HT-29 (cell line): ENCODE measurements at places on chromosomes 5 and 9. TPM values are rescaled to one million over a fixed set of nuclear protein-coding genes. Genes with fewer than 3 reads are reported as not detected.

The PCDHGA11 gene
- 0.13 and 0.64 TPM in 2 replicates for total RNA-seq

GRCh38 chr5:123907349-123907748 lies 395.4 kb downstream of the CSNK1G3 start:
- no peak for DNase-seq

The BRD9 gene
- 87.6 and 111 TPM in 2 replicates for total RNA-seq

DNA sequence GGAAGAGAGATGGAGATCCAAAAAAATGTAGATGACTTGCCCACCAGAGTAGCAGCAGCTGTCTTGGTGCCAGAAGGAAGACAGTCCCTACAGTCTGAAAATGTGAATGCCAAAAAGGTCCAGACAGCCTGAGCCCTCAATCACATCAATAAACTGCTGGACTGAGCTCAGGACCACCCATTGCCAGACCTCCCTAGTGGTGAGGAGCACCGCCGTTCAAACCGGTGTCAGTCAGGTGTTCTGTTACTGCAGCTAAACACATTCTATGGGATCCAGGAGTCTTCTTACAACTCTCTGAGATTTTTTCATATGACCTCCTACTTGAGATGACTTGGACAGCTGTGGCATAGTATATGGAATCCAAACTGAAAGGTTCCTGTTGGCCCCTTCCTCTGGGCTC lies 32.0 kb upstream of the OTP start:
- DNase-seq: no peak

- DNase-seq: no peak
Observed at GRCh38 chr9:115262952-115263351, 145.0 kb upstream of the TNC start.

The ZNF618 gene
- 0.20 and 0.39 TPM in 2 replicates for total RNA-seq

DNA sequence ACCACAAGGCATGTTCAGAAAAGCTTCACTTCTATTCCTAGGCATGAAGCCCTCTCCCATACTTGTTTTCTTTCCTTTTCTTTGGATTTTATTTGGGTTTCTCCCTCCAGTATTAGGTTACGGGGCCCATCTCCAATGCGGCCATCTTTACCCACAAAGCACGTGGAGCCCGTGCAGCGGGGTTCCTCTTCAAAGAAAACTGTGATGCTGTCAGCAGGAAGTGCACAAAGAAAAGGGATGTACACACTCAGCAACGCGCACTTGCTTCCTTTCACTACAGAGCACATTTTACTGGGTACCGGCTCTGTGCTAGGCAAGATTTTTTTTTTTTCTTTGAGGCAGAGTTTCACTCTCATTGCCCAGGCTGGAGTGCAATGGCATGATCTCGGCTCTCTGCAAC lies 106.6 kb downstream of the COL23A1 start:
- DNase-seq: no peak

The FLT4 gene
- total RNA-seq: 0.31 TPM in 1 of 2 replicates, not detected in the other

- no peak for DNase-seq
Observed at GRCh38 chr9:86207193-86207592, 52.3 kb downstream of the C9orf153 start.

DNA sequence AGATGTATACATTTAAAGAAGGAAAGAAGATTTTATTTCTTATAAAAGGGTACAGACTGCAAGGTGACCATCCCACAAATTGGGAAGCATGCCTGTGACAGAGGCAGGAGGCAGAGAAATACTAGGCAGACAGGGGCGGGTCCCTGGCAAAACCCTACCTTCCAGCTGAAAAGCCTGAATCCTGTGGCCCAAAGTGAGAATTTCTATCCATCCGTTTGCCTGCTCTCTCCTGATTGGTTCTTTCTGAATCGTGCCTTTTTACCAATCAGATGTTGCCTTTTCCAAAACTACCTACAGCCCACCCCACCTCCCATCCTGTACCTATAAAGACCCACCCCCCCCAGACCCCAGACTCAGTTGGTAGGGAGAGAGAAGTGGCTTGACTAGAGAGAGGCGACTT lies 3.4 kb upstream of the SH3GLB2 start:
- DNase-seq: no peak

DNA sequence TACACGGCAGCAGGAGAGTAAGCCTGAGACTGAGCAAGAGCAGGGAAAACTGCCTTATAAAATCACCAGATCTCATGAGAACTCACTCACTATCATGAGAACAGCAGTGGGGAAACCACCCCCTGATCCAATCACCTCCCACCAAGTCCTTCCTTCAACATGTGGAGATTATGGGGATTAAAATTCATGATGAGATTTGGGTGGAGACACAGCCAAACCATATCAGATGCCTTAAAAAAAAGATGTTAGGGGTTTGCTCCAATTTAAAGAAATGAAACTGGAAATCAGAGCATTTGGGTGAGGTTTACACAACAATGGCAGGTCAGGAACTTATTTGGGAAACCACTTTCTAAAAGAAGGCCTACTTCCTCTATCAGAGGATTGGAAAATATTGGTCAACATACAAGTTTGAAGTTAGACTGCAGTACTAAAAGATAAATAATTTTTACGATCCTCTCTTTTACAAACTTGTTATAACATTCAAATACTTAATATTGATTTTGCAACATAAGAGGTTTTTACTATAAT lies 105.1 kb downstream of the FBN2 start:
- no peak for DNase-seq

- DNase-seq: no peak
Observed at GRCh38 chr9:7304627-7304995, 495.0 kb downstream of the DMAC1 start.

The ANKS6 gene
- 43.7 and 47.8 TPM in 2 replicates for total RNA-seq

The DAPK1 gene
- 37.1 and 39.0 TPM in 2 replicates for total RNA-seq

DNA sequence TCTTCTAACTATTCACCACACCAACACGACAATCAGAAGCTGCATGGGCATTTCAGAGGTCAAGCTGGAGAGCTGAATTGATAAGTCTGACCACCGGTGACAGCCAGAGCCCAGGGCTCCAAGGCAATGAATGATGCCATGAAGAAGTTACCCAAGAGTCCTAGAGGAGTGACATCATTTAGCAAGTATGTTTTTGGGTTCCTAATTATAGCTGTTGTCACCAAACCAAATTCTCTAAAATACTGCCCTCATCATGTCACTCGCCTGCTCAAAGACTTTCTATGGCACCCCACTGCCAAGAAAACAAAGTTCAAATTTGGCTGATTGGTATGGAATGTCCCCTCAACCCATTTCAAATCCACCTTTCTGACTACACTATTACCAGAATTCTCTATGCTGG lies 235.1 kb downstream of the SPOCK1 start:
- DNase-seq: no peak

- DNase-seq: peak; percentile 15
Observed at GRCh38 chr5:137605411-137605810, 106.3 kb upstream of the SPOCK1 start.
